ENCODE measurements at places on chromosomes 5 and 9.

GRCh38 chr9:74951725-74952151 is 974 bp downstream of the C9orf40 start:
- DNase-seq, result peak; percentile 44

GRCh38 chr9:89970701-89971100 is 365.9 kb downstream of the GADD45G start:
- no peak for DNase-seq

GRCh38 chr5:61603211-61603908 is 271.3 kb downstream of the ZSWIM6 start:
- peak; percentile 75 for DNase-seq

DNA sequence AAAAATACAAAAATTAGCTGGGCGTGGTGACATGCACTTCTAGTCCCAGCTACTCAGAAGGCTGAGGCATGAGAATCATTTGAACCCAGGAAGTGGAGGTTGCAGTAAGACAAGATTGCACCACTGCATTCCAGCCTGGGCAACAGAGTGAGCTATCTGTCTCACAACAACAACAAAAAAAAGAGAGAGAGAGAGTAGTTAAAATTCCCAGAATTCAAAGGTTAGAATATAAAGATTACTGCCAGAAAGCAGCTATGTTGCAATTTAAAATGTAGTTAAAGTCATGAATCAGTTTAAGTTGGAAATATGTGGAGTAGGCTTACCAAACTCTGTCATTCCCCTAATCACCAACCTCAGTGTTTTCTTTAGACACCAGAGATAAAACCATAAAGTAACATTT is 58.7 kb upstream of the SUSD1 start:
- DNase-seq, result no peak

DNA sequence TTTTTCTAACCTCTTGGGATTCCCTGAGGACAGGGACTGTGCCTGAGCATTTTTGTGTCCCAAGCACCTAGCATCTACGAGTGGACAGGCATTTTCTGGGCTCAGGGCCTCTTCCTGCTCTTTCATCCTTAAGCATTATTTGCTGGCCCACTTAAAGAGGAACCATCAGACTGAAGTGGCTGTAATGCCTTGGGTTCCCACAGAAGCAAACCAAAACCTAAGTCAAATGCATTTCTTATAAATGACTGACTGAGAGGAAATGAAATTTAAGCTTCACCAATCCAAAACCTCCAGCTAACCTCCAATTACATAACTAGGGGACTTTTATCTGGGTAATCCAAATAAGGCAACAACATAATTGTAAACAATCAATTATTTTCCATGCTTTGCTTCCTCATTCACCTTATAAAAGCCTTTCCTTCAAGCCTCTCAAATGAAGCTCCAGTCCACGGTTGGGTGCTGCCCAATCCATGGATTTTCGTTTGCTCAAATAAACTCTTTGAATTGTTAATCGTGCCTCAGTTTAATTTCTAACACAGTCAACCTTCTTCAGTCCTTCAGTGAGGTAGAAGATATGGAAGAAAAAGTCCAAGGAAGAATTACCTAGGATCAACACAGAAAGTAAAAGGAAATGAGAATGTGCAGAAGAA is 25.3 kb upstream of the SLC31A2 start:
- no peak for DNase-seq
